ENCODE measurements at places on chromosomes 13 and 19.
A peak's percentile ranks its signal among the peaks of the same experiment; 100 is the strongest.

DNA sequence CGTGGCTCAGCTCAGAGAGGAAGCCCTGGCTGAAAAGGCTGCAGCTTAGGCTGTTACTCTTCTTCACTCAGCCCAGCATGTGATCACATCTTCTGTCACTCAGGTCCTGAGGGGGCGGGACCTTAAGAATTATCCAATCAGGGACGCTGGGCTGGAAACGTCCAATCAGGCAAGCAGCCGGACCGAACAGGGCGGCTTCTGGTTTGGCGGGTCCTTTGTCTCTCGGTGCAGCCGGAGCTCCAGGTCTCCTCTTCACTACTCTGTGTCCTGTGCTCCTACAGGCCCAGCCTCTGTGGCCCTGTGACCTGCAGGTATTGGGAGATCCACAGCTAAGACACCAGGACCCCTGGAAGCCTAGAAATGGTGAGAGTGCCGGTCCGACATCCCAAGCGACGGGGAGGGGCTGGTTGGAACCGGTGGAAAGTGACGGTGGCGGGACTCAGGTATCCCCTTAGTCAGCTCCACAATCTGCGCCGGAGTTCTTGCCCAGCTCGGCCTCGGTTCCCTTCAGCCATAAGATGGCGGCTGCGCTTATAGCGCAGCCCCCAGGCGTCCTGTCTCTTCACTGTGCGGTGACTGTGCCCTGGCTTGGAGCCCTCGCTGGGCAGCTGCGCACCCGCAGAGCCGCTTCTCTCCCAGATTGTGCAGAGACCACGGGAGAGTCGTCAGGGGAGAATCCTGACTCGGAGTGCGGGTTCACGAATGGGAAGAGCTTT is at the start of gene ZNF93:
ZNF93 (plus strand) TSS at position 218 of the 716 bp plus-strand sequence; CDS start at position 361, 143 bp downstream.
- ATAC-seq = peak; percentile 96

DNA sequence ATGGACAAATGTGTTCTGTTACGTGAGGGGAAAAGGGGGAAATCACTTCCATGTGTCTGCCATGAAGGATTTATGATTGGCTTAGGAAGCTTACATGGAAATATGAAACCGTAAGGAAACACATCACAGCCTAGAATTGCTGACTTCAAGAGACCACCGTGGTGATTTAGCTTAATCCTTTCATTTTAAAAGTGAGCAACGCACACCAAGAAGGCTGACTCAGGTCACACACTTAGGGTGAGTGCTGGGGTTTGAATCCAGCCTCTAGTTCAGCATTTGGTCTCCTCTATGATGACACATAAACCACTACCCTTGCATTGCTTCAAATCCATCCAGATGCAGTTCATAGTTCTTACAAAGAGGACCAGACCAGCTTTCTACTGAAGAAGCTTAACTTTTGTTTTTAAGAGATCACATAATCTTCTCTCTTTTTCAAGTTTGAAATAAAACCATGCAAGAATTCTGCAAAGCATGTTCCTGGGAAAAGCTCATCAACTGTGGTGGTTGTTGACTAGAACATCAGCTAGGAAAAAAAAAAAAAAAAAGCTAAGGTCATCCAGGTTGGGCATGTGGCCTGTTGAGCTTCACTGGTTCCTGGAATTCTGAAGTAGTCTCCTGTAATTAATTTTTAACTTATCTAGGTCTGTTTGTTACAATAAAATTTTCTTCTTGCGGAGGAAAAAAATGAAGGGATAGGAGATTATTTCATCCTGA is 60.2 kb upstream of the KL start:
- ATAC-seq = no peak

GRCh38 chr13:69828527-69828926 is 279.1 kb upstream of the ATXN8OS start:
- ATAC-seq = no peak

GRCh38 chr13:63843766-63844699 is 2428.4 kb upstream of the PCDH20 start:
- ATAC-seq = no peak

DNA sequence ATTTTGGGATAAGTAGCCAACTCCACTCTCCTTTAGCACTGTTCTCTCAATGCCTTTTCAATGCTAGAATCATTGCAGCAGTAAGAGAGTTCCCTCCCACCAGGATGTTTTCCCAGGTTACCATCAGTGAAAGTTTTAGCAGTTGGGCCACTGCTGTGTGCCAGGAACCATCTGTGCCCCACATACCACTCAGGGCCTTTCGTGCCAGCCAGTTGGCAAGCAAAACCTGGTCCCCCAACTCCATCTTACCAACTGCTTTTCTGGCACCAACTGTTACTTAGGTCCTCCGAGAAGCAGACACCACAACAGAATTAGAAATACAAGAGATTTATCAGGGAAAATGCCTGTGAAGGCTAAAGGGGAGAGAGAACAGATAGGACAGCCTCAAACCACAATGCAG is 533.4 kb upstream of the NBEA start:
- ATAC-seq = no peak

DNA sequence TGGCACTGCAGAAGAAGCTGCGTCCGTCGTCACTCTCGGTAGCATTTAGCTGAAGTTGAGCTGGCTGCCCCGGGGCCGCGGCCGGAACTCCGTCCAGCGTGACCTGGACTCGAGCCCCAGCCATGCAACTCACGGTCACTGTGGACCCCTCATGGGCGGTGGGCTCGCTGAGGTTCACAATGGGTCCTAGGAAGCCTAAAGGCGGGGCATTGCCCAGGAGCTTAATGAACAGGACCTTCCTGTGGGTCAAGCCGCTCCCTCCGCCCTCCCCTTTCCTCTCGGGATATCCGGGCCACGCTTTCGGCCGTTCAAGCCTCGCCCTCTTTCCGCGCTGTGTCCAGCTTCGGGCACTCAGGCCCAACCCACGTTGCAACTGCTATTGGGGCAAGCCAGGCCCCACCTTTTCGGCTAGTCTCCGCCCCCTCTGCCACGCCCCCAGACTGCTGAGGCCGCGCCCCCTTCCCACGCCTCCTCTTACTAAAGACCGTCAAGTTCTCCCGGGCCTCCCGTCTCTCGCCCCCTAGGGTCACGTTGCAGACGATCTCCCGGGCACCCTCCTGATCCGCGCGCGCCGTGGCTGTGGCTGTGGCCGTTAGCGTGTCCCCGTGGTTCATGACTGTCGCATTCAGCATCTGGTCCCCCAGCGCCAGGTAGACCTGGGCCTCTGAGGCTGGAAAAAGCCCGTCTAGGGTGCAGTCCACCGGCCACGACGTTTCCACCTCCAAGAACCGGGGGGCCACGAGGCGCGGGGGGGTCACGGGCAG is 1.4 kb upstream of the RAVER1 start:
- peak; percentile 88 for ATAC-seq

- peak; percentile 49 for ATAC-seq
Observed at GRCh38 chr13:65339241-65339640, 1890.9 kb downstream of the PCDH9 start.

GRCh38 chr13:51806566-51806965 is 2.6 kb upstream of the DHRS12 start:
- no peak for ATAC-seq

GRCh38 chr13:19601749-19602725 is 31.4 kb upstream of the MPHOSPH8 start:
- peak; percentile 91 for ATAC-seq

DNA sequence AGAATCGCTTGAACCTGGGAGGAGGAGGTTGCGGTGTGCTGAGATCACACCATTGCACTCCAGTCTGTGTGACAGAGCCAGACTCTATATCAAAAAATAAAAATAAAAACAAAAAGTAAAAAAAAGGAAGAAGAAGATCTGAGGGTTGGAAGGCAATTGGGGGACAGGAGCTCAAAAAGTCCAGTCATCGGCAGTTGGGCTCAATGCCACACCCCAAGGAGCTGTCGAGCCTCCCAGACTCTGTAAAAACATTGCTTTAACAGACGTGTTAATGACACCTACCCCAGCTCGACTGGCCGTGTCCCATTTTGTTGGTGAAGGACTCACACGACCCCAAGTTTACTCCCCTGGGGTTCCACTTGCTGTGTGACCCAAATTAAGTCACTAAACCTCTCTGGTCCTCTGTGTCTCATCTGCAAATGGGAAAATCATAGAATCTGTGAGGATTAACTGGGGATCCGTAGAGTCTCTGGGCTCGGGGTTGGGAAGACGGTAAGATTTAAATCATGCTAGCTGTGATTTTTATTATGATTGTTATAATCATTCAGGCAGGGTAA is 7.0 kb downstream of the GNA15 start:
- no peak for ATAC-seq

GRCh38 chr19:48490981-48491792 is 20.4 kb downstream of the LMTK3 start:
- ATAC-seq = no peak

DNA sequence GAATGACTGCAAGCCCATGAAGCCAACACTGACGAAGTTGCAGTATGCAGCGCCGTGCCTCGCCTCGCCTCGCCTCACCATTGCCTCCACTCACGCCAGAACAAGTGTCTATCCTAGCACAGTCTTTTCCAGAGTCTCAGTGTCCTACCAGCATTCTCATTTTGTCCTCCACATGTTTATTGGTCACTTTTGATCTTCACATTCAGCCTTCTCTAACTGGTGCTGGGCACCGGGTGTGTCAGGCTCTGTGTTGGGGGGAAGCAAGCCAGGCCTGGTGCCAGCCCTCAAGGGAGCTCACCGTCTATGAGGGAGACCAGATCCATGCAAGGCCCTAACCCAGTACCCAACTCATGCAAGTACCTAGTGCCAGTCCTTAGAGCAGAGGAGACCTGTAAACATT is 69.7 kb upstream of the GPR183 start:
- no peak for ATAC-seq

- ATAC-seq = no peak
Observed at GRCh38 chr19:10201176-10201575, 6.4 kb upstream of the DNMT1 start.

DNA sequence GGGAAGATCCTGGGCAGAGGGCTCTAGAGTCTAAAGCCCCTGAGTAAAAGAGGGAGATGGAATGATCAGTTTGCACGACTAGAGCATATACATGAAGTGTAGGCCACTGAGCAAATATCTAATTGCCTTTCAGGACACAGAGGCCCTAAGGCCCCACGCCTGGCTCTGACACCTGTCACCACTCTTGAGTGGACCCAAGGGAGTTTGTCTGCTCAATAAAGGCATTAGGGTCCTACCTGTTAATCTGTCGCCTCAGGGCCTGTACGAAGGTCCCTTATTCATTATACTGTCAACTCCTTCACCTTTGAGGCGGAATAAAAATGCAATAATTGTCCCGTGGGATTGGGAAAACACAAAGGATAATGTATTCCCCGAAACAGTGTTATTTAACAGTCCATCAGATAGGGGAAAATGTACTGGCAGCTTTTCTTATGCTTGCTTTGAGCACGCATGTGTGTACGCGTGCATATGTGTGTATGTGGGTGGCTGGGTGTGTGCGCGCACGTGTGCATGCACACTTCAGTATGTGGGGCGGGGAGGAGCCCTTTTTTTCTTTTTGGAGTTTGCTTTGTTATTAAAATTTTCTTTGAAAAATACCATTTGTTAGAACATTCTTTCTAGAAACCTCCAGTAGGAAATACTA is 161.8 kb upstream of the SERP2 start:
- ATAC-seq = no peak

DNA sequence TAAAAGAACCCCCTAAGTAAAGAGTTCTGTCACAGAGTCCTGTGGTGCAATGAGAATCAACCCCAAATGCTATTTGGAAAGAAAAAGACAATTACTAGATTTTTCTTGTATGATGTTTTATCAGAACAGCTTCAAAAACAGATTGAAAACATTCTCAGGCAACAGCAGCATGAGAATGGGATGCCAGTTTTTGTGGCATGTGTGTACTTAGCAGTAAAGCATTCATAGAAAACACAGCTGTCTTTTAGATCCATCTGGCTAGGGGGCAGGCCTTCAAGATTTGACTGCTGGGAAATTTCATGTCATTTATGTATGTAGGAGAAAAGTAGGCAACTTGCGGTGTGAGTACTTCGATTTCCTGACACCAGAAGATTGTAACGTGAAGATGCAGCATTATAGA is 170.5 kb upstream of the HTR2A start:
- no peak for ATAC-seq

DNA sequence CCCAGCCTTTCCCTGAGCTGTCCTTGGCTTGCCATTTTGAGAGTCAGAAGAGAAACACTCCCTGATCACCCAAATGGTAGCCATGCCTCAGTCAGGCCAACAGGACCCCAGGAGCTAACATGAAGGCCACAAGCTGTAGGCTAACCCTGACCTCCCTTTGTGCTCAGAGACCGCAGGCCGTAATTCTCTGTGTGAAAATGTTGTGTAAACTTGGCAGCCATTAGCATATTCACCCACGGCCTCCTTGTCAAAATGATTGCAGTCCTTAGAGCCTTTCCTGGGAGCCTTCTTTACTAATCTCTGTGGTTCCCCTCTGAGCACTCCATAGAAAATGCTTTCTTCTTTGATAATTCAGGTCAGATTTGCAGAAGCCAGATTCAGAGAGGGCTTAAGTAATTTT is 418.9 kb downstream of the COG6 start:
- no peak for ATAC-seq
